ENCODE measurements at places on chromosomes 2 and 18.
A peak's percentile ranks its signal among the peaks of the same experiment; 100 is the strongest.

- no peak for DNase-seq
These were observed 412.9 kb downstream of the TMEM182 start for GRCh38 chr2:103174711-103175110.

DNA sequence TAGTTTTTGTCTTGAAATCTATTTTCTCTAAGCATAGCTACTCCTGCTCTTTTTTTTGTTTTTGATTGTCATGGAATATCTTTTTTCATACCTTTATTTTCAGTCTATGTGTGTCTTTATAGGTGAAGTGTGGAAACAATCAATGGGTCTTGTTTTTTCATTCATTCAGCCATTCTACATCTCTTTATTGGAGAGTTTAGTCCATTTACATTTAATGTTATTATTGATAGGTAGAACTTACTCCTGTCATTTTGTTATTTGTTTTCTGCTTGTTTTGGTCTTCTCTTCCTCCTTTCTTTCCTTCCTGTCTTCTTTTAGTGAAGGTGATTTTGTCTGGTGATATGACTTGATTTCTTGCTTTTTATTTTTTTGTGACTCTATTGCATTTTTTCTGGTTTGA, 17.8 kb downstream of the IL1RL2 start:
- DNase-seq: no peak

GRCh38 chr2:88098558-88098900, 29.3 kb downstream of the FABP1 start:
- no peak for DNase-seq

DNA sequence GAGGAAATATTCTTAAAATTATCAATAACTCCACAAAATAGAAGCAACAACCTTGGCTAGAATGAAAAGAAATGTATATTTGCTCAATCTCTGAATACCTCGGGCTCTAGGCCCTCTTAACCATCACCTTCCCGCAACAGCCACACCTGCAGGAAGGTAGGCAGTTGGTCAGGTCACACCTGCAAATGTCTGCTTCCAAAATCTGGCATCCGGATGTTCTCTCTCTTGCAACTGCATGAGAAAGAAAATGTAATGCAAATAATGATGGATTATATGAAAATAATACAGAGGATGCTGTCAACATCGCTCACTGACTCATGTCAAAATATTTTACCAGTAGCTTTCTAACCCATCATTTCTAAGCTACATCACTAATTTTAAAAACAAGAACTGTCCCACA, 148.3 kb downstream of the SATB2 start:
- no peak for DNase-seq

DNA sequence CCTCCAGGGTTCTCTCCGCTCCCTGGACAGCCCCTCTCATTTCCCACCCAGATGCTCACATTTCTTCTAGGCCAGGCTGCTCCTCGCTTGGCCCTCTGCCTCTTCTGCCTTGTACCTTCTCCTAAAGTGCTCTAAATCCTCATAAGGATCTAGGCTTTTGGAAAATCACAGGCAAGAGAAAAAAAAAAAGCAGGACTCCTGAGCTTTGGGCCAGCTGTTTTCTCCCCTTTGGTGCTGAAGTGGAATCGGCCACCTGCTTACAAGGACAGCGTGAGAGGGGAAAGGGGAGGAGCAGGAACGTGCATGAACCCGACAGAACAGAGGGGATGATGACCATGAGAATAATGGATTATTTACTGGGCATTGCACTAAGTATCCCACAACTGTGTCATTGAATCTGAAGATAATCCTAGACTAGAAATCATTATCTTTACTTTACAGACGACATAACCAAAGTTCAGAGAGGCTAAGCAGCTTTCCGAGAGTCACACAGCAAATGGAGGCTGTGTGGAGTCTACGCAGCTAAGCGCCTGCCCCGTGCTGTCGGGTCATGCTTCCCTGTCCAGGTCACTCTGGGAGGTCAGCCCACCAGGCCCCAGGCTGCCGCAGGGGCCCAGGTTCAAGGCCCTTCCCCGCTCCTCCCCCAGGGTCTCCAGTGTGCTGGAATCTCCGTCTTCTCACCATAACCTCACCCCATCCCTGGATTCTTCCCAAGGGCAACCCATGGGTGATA, 141.9 kb downstream of the PXDN start:
- DNase-seq: no peak

DNA sequence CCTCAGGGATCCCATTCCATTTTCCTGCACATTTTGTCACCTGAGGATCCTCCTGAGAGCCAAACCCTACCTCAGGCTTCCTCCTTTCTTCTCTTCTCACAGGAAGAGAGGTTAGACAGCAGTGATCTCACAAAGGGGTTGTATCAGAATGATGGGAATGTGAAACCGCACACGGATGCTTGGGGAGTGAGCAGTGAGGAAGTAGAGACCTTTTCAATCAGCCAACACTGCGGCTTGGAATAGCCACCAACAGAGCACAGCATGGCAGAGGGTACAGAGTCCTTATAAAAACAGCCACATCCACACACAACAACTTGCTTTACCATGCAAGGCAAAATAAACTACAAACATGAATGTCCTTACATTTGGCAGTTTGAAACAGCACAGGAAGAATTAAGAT, 8.7 kb downstream of the TMEM182 start:
- no peak for DNase-seq

DNA sequence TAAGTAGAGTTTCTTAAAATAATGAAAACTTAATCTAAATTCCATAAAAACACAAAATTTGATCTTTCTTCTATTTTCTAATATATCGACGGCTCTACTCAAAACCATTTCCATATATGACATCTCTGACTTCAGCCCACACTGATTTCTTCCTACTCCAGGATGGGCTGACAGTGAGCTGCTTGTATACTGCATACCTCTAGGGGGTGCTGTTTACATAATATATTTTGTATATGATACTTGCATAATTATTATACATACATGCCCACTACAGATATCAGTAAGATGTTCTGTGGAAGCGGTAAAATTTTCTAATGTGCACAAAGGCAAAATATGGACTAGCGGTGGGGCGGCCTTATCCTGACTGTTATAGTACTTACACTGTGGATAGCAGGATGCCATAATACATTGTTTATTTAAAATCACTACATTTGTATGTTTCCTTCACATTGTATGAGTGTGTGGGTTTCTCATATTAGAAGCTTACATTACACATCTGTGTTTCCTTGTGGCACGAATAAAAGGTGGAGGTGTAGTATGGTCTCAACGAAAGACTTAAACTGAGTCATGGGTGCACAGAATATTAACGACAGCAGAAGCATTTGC, 66.1 kb upstream of the NXPH2 start:
- DNase-seq: peak; percentile 17

DNA sequence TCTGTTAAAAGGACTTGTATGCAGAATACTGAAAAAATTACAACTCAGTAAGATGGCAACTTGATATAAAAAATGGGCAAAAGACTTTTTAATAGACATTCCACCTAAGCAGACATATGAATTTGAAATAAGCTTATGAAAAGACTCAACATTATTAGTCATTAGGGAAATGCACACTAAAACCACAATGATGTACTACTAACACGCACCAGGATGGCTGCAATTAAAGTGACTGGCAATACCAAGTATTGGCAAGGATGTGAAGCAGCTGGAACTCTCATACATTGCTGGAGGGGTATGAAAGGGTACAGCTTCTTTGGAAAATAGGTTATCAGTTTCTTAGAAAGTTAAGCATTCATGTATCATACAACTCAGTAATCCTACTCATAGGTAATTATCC, 3.2 kb upstream of the ENOSF1 start:
- no peak for DNase-seq

- DNase-seq: peak; percentile 84
These were observed 44.1 kb downstream of the ANKMY1 start for GRCh38 chr2:240513549-240514287.

- no peak for DNase-seq
These were observed 114.3 kb downstream of the DYSF start for GRCh38 chr2:71567625-71568024.

GRCh38 chr2:219444566-219445091, 10.0 kb downstream of the SPEG start:
- no peak for DNase-seq

DNA sequence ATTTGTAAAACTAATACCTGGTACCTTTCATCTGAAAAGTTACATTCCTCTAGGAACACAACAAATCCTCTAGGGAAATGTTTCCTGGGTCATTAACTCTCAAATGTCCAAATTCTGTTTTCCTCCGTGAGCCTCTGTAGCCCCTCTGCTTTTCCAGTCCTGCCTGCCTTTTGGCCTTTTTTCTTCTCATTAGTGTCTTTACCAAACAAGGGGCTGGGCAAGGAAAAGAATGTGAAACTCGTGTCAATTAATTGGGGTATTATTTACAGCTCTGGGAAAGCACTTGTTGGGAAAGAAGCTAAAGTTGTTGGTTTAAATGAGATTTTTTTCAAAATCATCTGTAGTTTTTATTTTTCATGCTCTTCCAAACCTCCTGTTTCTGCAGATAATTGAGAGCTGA, 198.1 kb upstream of the NRP2 start:
- no peak for DNase-seq

DNA sequence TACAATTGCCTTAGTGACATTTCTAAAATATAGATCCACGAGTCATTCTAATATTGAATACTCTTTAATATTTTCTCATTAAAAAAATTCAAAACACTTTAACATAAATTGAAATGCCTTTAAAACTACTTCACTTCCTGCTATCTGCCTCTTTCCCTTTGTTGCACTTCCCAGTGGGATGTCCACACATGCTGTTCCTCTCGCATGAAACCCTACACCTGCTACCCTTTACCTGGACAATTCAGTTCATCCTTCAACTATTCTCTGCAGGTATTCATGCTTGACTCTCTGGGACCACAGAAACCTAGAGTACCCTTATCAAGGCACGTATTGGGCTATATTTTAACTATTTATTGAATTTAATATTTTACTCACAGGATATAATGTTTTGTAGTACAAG, 373.3 kb upstream of the GALNT5 start:
- no peak for DNase-seq

DNA sequence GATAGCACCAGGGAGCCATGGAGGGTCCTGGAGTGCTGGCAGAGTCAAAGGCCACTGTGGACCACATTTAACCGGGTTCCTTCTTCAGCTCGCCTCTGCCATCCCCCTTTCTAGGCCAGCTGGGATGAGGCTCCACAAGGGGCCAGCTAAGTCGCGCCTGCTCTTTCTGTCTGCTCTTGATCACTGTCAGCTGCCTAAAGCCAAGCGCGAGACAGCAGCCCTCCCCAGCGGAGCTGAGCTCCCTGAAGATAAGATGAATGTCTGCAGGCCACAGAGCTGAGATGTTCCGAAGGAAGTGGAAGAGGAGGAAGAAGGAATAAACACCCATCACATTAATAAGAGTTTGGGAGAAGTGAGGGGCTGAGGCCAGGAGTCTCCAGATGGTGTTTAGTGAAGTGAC, 99.6 kb downstream of the CELF4 start:
- no peak for DNase-seq
